ENCODE measurements at places on chromosomes 4 and X.

GRCh38 chrX:129739578-129739977 is 799 bp downstream of the XPNPEP2 start:
- ATAC-seq, result no peak

DNA sequence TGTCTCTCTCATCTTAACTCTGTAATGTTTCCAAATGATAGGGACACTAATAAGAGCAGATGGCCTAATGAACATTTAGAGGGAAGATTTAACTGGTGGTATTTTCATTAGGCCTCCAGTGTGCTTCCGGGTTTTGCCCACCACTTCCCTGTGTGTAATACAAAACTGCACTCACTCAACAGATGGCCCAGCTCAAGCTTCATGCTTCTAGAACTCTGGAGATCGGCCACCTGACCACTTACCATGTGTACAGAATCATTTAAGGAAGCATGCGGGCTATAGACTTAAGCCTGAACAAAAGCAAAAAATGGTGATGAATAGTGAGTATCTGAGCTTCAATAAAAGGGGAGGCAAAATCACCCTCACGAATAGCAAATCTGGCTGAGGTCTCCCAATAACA is 89.3 kb downstream of the SH2D1A start:
- no peak for ATAC-seq

DNA sequence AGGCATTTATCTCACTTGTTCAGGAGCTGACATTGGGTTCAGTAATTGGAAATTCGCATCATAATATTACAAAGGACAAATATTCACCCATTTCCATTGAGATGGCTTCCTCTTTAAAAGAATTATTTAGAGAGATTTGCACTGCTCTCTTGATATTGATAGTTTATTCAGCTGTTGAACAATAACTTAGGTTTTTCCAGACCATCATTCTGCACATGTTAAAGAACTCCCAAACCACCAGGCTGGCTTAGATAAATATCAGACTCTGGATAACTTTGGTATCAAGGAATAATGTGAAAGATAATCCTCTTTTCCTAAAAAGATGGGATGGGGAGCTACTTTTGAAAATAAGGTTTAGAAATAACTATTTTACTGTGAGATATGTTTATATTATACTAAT is 154.0 kb downstream of the GASK1B start:
- no peak for ATAC-seq

- ATAC-seq, result no peak
Observed at GRCh38 chr4:7781366-7781765, 158.3 kb downstream of the AFAP1 start.

DNA sequence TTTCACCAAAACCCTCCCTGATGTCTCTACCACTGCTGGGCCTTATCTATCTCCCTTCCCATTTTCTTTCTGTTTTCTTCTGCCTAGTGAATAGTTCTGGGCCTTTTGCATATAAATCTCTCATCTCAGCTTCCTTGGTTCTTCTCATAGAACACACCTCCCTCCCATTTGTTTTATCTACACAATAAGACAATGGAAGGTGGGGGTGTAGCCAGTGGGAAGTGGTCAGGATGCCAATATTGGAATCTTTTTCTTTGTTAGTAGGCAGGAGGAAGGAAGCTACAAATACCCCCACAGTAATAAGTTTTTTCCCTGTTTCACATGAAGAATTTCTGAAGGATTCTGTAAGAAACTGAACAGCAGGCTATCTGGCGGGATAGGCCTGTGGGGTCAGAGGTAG is 30.9 kb upstream of the RHOH start:
- ATAC-seq, result no peak

DNA sequence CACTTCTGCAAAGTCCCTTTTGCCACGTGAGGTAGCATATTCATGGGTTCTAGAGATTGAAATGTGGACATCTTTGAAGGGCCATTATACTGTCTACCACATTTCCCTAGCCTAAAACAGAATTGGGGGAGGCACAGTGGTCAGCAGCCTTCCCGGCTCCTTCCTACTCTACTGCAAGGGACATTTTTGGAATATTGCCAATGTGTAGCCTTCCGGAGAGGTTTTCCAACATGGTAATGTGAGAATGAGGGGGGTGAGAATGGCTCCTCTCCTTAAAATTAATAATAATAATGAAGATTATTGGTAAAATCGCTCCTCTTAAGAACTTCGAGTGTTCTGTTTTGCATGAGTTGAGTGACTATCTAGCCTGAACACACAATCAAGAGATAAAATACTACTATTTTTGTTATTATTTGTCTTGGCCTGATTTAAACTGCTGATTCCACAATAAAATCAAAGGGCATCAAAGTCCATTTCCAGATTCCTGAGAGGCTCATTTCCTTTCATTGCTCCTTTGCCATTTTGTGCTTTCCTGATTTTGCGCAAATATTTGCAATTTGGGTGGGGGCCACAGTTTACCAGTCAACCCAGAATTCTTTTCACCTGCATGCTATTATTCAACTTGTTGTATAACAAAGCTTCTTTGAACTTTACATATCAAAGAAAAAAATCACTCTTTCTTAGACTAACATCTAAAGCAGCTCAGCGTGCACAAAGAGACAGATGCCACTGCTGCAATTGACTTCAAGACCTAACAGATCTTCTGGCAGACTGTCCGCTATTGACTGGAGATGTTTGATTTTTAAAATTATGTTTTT is 27.0 kb upstream of the TSPAN5 start:
- ATAC-seq, result no peak

DNA sequence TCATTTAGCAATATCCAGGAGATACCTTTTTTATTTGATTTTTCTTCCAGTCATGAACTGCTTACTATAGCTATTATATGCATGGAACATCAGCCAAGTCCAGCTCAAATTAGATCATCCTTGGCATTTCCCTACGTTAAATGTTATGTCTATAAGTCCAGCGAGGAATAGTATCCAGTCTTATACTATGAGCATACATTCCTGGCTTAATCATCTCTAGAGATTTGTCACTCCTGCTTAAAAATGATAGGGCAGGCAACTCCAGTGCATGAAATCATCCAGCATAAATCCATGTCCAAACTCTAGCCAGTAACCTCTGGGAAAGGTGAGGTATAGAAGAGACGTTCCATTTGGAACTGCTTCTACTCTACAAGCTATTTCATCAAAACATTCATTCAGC is 126.7 kb upstream of the VCX2 start:
- no peak for ATAC-seq

DNA sequence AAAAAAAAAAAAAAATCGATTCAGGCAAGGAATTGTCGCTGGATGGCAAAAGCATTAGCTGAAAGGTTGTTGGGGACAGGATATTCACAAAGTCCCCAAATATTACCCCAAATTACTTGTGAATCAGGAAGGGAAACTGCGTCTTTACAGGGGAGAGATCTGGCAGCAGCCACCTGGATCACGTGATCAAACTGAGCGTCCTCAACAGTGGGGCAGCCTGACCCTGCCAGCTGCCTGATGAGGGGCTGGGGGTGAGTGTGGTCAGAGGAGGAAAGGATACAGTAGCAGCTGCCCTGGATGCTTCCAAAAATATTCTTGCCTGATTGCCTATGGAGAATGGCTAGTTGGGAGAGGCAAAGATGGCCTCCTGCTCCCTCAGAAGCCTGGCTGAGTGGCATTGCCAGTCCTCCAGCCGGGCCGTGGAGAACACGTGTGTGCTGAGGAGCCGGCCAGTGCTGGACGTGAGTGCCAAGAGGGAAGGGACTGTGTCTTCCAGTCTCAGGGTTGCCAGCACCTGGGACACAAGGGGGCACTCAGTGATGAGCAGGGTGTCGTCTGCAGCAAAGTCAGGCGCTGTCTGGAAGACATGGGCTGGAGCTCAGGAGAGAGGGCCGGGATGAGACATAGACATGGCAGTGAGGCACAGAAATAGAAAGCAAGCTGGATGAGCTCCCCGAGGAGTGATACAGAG is 3.0 kb upstream of the LAGE3 start:
- no peak for ATAC-seq

DNA sequence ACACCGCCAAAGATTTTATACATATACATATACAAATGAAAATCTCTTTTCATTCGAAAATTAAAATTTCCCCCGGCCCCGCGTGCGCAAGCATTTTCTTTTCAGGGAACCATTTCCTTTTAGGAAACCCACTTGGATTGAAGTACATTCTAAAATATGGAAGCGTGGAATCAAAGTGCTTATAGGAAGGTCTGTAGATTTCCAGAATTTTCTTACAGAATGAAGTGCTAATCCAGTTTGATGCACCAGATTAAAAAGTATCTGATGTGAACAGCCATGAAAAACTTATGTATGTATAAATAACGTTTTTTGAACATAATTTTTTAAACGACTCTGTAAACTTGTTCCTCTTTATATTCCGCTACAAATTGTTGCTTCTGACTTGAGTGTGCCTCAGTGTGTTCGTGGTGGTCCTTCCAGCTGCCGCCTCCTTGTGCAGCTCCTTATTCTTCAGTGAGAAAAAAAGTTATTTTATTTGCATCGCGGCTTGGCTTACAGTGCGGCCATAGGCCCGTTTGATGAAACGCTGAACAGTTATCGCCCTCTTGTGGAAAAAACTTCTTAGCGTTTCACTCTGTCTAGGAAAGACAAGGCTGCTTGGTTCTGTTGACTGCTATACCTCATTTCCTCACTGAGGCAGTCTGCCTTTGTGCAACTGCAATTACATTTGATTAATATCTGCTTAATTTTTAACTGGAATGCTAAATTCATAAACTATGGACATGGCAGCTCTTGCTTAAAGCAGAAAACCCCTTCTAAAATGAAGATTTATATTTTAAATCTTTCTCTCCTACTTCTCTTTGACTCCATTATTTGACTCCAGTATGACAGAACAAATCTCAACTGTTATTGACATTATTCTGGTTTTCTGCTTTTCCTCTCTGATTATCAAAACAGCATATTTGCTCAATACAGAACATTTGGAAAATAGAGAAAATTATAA is 4.7 kb upstream of the NKX6-1 start:
- ATAC-seq, result no peak

DNA sequence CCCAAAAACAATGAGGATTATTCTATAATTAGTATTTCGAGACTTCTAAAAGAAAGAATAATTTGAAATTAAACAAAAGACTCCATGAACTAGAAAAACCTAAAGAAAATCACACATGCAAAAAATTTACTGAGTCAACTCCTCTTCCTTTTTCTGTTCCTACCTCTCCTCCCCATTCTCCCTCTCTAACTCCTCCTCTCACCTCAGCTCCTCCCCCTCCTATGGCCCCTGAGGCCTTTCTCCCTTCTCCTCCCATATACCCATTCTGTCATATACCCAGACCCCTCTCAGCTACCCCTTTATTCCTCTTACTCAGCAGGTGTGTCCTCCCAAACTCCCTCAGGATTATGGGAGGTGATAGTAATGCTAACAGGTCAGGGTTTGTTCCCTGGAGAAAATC is 57.4 kb downstream of the SERTM2 start:
- no peak for ATAC-seq

- ATAC-seq, result peak; percentile 50
Observed at GRCh38 chr4:41575207-41575606, 37.2 kb downstream of the LIMCH1 start.

GRCh38 chr4:155353923-155354540 is 22.7 kb downstream of the MAP9 start:
- ATAC-seq, result no peak

- ATAC-seq, result no peak
Observed at GRCh38 chr4:75848891-75849290, 53.4 kb downstream of the PPEF2 start.

DNA sequence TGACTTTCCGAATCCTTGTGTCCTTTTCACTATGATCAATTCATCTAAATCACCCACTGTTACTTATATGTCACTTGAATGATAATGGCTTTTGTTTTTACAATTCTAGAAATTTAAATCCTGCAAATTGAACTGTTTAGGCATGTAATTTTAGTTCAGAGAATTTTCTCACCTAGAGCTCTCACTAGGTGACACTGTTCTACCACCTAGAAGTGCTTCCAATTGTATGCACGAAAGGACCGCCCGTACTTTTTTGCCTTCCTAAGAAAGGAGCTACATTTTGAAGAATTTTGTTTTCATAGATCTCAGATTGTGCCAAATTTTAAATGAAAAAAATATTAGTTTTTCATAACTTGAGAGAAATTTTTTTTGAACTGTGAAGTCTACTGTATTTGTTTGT is 481.6 kb upstream of the FSTL5 start:
- no peak for ATAC-seq

DNA sequence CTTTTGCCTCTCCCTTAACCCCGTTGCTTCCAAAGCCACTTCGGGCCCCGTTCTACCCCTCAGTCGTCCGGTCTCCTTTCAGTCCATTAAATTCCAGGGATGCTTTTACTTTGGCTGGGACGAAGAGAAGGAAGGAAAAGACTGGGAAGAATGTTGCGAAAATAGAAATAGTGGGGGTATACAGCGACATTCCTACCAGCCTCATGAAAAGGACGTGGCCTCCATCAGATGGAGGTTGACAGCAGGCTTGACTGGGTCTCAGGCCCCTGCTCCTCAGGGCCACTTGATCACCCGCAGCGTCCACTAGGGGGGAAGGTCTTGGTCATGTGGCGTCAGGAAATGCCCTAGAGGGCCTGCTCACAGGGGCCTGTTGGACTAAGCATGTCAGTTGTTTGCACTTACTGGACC is 657 bp upstream of the ANKRD50 start:
- peak; percentile 53 for ATAC-seq

GRCh38 chr4:108192056-108192455 is 23.3 kb upstream of the LEF1 start:
- ATAC-seq, result peak; percentile 13

DNA sequence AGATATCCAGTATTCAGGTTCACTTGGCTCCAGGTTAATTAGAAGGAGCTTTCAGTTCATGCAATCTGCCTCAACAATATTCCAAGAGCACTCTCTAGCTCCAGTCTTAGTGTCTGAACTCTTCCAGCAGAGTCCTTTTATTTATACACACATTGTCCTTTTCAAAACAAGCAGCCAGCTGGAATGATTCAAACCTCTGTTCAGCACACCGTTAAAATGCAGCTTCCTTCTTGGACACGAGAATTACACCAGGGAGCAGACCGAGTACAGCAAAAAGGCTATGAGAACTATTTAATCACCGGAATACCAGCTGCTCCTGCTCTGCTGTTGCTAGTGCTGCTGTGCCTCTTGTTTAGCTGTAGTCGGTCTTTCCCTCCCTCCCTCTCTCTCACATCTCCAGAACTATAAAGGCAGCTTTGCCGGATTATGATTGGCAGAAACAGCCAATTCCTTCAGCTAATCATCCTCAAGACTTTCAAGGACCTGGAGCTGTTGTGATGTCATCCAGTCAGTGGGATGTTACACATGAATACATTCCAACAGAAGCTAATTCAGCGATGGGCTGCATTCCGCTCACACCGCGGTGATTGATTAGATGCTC is at the start of gene NDST4:
Gene NDST4 (minus strand): TSS at position 115 of the 601 bp plus-strand sequence. CDS start 36,584 bp downstream, outside the sequence.
- no peak for ATAC-seq

GRCh38 chr4:7677799-7678301 is 243.1 kb upstream of the PSAPL1 start:
- ATAC-seq, result no peak

- ATAC-seq, result no peak
Observed at GRCh38 chrX:77342004-77342403, 105.2 kb upstream of the FGF16 start.

GRCh38 chrX:17860811-17861488 is at the start of gene RAI2:
TSS of gene RAI2 (minus strand) at chrX:17861298. CDS start at chrX:17802010, 59,288 bp downstream.
- ATAC-seq, result peak; percentile 65

- ATAC-seq, result no peak
Observed at GRCh38 chr4:143163614-143164013, 21.1 kb upstream of the USP38 start.

All from gastroesophageal sphincter (tissue), 4 donors.